Left kidney (tissue), 8 donors: ENCODE measurements at places on chromosomes 16 and 17. TPM values are rescaled to one million over a fixed set of nuclear protein-coding genes. Genes with fewer than 3 reads are reported as not detected.

Gene CLDN9
- 2.0 TPM for polyA plus RNA-seq

Gene PRAC2
- not detected for polyA plus RNA-seq

Gene KRTAP2-2
- not detected for polyA plus RNA-seq

DNA sequence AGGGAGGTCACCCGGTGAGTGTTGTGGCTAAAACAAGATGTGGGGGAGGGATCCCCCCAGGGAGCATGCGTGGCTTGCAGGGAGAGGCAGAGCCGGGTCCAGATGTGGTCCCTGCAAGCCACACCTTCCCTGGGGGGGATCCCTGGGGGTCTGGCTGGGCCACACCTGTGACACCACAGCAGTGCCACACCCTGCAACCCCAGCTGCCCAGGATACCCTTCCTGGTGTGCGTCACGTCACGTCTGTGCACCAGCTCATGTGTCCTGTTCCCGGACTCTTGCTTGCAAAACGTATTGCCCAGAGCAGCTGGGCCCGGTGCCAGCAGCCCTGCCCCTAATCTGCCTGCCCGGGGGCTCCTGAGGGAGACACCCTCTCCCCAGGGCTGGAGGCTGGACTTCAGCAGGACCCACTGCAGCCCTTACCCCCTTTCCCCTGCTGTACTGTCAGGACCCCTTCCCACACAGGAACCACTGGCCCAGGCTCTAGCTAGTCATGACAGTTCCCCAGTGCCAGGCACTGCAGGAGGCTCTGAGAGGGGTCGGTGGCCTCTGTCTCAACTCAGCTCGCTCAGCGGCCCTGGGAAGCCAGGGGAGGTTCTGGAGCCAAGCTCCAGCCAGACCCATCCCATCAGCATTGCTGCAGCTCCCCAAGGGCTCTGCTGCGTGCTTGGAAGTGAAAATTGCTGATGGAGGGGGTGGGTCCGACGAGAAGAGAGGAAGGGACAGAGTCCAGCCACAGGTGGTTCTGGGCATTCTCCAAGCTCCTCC lies 25.8 kb upstream of the ACSF3 start:
- DNase-seq = no peak

- DNase-seq = no peak
Observed at GRCh38 chr17:42698736-42699414, 16.5 kb downstream of the CNTNAP1 start.

Gene FZD2
- 25.8 TPM for polyA plus RNA-seq

GRCh38 chr16:67304020-67304419 lies 22.5 kb downstream of the KCTD19 start:
- DNase-seq = no peak
